NCI-H1436 treated with DMSO at 0.1 percent for 48 hours (cell line): ENCODE measurements at places on chromosomes 4 and X.

DNA sequence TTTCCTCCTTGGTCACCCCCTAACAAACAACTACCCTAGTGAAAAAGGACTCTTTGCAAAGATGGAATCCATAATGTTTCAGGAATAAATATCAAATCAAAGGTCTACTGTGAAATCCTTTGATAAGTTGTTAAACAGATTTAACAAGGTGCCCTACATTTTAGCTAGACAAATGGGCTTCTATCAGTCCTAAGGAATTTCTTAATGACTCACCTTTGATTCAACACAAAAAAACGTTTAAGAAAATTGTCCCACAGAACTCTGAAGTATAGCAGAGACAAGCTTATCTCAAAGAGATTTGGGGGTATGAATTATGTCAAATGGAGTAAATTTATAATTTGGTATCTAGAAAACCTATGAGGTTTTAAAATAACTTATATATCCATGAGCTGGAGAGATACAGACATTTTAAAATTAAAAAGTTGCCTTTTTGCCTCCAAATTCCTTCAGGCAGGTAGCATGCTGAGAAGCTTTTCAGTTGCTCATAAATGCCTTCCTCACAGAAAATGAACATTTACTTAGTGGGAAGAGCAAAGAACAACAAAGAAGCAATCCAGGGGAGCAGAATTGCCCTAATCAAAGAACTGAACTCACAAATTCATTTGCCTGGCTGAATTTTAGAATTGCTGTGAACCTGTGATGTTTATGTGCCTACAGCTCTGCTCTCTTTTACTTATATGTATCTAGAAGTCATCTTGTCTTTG is 649.3 kb downstream of the STPG2 start:
- DNase-seq: no peak

DNA sequence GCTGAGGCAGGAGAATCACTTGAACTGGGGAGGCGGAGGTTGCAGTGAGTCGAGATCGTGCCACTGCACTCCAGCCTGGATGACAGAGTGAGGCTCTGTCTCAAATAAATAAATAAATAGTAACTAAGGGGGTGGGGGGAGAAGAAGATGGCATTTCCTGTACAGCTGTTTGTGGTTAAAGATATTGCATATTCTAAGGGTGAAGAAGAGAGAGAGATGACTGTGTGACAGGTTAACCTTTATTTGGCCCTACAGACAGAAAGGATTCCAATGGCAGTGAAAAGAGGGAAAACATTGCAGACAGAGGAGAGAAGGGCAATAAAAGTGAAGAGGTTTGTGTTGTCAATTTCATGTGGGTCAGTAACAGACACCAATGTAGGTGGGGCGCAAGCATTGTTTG is 9.4 kb downstream of the TASL start:
- DNase-seq: no peak

DNA sequence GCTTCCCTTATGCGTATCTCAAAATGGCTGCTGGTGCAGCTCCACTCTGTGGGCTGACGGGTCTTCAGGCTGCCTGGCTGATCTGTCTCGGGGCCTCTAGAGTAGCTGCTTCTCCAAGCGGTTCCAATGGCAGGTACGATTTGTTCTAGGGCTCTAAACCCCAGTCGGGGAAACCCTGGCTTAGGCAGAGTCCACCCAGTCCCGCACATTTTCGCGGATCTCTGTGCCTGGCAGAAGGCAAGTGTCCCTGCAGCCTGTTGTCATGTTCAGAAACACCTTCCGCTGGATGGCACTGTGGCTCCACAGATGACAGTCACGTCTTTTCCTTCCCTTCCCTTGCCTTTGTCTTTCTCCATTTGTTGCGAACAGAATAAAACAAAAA is 54.4 kb downstream of the NBDY start:
- DNase-seq: no peak

GRCh38 chr4:107449611-107450369 is 270.2 kb downstream of the PAPSS1 start:
- no peak for DNase-seq

DNA sequence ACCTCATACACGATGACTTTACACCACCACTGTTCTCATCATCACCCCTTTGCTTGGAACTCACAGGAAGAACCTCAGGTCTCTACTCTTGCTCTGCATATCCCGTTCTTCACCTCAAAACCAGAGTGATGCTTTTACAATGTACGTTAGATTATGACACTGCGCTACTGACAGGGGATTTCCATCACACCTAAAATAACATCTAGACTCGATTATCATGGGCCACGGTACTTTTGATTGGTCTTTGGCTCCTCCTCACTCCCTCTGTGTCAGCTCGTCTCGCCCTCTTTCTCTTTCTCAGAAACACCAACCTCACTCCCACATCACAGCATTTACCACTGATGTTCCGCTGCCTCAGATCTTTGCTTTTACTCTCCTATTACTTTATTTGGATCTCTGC is 172.4 kb downstream of the TLL1 start:
- no peak for DNase-seq

- DNase-seq: no peak
Observed at GRCh38 chr4:170090352-170091052, 746 bp upstream of the AADAT start.

- no peak for DNase-seq
Observed at GRCh38 chr4:145346081-145346480, 135.6 kb upstream of the SMAD1 start.

- DNase-seq: no peak
Observed at GRCh38 chrX:24020306-24020876, 6.6 kb downstream of the KLHL15 start.

DNA sequence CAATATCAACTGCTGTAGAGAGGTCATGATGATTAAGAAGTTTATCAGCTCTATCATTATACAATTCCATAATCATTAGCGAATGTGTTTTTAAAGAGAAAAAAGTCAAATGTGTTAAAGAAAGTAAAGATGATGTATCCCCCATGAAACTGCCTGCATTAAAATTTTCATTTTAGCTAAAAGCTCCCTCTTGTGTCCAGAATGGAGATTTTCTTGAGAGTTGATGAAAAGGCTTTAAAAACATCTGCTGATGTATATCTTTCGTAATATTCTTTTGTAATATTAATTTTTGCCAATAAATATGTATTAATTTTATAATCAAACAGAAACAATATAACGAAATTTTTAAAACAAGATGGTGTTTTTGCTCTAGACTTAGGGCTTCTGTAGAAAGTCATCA is 52.1 kb upstream of the LHFPL1 start:
- no peak for DNase-seq

GRCh38 chr4:41572516-41572915 is 34.6 kb downstream of the LIMCH1 start:
- no peak for DNase-seq

GRCh38 chr4:24477919-24478318 is 106.4 kb downstream of the DHX15 start:
- no peak for DNase-seq

DNA sequence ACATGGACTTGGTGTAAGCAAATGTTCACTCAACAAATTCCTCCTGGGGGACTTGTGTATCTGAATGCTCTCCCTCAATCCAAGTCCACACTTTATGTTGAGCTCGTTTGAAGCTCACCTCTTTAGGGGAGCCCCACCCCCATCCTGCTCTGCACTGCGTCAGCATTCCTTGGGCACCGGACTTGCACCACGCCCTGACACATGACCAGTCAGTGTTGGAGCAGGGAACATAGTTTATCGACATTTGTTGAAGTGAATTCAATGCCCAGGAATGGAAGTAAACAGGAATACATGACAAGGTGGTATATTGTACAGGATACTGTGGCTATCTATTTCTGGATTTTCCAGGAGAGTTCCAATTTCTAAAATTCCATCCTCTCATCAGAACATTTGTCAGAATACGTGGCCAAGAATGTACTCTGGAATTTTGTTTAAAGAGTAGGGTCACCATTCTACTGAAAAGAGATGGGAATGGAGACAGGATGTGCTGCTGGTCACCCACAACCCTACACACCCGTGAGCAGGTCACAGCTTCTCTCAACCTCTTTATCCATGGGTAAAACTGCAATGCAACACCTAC is 60.0 kb upstream of the LNX1 start:
- DNase-seq: no peak

GRCh38 chr4:10962246-10962645 is 277.7 kb upstream of the CLNK start:
- no peak for DNase-seq

- DNase-seq: no peak
Observed at GRCh38 chr4:58063404-58064160, 953.4 kb upstream of the IGFBP7 start.

DNA sequence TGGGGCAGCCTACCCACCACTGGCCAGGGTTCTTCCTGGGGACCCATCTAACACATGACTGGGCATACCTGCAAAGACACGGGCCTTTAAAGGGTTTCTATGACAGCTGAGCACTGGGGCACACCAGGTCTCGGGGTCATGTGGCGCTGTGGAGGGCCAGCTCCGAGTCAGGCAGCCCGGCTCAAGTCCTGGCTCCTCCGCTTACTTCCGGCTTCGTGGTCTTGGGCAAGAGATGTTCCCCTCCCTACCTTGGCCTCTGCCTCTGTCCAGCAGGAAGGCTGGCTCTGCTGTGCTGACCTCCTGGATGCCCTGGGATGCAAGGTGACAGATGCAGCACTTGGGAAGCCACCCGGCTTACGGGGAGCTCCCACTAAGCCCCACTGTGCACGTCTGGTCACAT is 37.6 kb downstream of the HTRA3 start:
- DNase-seq: no peak
